ENCODE measurements at places on chromosomes 11 and 22.

- DNase-seq: no peak
Observed at GRCh38 chr11:75516886-75517285, 8.9 kb downstream of the GDPD5 start.

- DNase-seq: no peak
Observed at GRCh38 chr22:45893516-45893915, 83.4 kb downstream of the WNT7B start.

- no peak for DNase-seq
Observed at GRCh38 chr22:49108636-49109315, 718.9 kb downstream of the BRD1 start.

DNA sequence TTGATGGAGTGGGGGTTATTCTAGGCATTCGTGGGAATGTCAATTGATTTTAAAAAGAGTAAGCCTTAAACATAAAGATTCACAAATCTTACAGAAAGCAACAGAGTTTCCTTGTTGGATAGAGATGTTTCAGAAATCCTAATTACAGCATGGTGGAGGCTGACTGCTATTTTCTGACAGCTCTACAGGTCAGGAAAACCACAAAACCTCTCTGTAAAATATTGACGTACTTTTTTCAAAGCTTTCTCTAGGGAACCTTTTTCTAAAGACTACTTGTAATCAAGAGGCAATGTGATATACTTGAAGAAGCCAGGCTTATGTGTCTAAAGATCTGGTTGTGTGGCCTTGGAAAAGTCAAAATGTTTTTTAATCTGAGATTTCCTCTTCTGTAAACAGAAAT, 9.1 kb upstream of the OR8B8 start:
- no peak for DNase-seq

- DNase-seq: no peak
Observed at GRCh38 chr22:19463491-19464469, 15.2 kb downstream of the UFD1 start.

DNA sequence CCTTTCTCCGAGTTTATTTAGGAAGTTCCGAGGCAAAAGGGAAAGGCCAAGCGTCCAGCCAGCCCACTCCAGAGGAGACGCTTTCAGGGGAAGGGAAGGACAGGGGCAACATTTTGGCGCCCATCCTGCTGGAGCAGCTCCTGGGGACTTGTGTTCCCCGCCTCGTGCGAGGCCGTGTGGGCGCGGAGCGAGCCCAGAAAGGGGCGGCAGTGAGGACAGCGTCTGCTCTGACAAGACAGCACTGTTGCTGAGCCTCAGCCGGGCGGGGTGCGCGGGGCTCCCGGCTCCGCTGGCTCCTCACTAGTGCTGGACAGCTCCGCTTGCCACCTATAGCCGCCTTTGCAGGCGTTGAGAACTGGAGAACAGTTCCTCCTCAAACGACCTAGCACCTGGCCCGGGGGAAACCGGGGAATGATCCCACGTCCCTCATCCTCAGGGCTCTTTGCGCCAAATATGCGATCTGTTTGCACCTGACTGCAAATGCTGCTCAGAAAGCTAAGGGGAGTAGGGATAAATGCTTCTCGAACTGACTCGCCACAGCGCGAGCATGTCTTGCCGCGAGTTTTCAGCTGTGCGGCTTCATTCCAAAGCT, 722 bp upstream of the GUCY1A2 start:
- peak; percentile 41 for DNase-seq

- DNase-seq: no peak
Observed at GRCh38 chr11:126112547-126112946, 49.9 kb upstream of the CDON start.

DNA sequence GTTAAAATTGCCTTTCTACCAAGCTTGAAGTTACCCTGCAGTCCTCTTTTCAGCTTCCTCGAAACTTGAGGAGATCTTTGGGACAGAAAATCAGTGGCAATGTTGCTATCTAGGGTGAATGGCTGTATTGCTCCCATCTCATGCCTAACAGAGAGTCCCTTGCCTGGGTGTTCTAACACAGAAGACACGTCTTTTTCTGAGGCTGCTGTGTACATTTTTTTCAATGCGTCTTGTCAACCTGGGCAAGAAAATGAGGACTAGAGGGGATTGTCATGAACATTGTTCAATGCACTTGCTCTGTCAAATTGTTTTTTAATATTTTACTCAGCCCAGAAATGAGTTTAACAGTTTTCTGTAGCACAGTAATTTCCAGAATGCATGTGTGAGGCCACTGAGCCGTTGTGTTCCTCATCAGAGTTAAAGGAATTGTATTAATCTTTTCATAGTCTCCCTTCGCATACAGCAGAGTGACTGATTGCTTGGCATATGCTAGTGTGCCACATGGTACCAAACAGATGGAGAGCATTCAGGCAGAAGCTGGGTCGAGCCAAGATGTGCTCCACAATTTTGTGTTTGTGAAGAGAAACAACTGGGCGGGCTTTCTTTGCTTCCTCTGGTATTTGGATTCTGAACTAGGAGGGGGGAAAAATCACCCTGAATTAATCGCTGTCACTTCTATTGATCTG, 86.0 kb downstream of the CASP12 start:
- no peak for DNase-seq

GRCh38 chr11:32032478-32032877, 58.4 kb upstream of the RCN1 start:
- DNase-seq: no peak

GRCh38 chr11:65606876-65607613, 7.0 kb downstream of the MAP3K11 start:
- no peak for DNase-seq

- DNase-seq: no peak
Observed at GRCh38 chr11:14612694-14613093, 30.9 kb upstream of the PDE3B start.

DNA sequence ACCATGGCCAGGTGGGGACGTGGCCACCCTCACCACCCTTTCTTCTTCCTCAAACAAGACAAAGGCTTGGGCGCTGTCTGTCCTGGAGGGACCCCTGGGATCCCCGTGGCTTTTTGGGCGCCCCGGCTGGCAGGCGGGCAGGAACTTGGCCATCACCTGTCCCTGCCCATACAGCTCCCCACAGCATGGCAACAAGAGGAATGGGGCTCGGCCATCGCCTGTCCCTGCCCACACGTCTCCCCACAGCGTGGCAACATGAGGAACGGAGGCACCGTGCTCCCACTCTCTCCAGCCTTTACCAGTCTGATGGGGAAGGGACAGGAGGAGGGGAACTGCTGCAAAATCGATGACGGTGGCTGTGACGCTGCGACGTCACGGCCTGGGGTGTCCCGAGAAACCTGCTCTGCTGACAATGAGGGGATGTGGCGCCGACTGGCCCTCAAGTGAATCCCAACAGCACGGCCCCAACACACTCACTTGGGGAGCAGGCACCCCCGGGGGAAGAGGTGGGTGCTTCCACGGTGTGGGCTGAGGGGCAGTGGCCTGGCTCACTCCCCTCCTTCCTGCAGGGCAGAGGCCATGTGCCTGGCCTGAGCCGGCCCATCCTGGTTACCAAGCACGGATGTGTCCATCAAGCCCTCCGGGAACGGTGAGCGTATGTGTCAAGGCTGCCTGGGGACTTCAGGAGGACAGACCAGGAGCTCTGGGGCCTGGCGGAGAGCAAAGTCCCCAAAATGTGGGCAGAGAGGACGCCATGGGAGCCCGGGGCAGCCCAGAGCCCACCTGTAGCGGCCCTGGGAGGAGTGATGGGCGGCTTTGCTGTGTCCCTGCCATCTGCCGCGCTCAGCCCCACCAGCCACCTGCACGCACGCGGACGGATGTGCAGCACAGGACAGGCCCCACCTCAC, 30.4 kb downstream of the TOLLIP start:
- DNase-seq: no peak

DNA sequence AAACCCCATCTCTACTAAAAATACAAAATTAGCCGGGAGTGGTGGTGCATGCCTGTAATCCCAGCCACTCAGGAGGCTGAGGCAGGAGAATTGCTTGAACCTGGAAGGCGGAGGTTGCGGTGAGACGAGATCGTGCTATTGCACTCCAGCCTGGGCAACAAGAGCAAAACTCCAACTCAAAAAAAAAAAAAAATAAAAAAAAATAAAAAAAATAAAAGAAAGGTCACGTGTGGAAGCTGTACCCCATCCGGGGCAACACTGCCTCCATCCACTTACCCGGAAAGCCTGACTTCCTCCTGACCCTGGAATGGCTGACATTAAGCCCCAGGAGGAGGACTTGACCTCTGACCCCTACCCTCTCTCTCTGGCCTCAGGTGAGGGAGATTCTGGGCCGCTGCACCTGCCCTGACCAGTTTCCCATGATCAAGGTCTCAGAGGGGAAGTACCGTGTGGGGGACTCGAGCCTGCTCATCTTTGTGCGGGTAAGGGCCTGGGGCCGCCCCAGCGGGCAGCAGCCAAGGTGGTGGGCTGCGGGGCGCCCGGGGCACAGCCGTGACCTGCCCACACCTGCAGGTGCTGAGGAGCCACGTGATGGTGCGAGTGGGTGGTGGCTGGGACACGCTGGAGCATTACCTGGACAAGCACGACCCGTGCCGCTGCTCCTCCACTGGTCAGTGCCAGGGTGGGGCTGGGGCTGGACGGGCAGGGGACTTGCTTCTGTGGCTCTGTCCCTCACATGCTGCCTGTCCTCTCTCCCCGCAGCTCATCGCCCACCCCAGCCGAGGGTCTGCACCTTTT, 3.8 kb downstream of the GAS2L1 start:
- no peak for DNase-seq

DNA sequence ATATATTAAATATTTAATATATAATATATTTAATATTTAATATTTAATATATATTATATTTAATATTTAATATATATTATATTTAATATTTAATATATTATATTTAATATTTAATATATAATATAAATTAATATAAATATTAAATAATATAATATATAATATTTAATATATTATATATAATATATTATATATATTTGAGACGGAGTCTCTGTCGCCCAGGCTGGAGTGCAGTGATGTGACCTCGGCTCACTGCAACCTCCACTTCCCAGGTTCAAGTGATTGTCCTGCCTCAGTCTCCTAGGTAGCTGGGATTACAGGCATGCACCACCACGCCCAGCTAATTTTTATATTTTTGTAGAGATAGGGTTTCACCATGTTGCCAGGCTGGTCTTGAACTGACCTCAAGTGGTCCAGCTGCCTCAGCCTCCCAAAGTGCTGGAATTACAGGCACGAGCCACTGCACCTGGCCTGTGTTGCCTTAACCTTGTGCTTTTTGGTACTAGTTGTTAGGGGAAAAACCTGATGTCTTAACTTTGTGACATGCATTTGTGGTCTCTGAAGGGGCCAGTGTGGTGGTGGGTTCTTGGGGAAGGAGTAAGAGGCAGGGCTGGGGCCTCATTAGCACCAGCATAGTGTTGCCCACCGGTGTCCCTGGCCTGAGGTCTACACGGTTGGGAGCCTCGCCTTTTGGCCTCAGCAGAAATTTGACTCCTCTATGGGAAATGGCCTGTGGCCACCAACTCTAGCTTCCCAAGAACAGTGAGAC, 16.6 kb downstream of the SEC14L3 start:
- no peak for DNase-seq

GRCh38 chr11:3134651-3135480, 30.2 kb downstream of the OSBPL5 start:
- DNase-seq: no peak

GRCh38 chr22:43848366-43849171, 13.7 kb downstream of the SULT4A1 start:
- no peak for DNase-seq

GRCh38 chr11:67304511-67305113, 1.3 kb downstream of the SSH3 start:
- no peak for DNase-seq

DNA sequence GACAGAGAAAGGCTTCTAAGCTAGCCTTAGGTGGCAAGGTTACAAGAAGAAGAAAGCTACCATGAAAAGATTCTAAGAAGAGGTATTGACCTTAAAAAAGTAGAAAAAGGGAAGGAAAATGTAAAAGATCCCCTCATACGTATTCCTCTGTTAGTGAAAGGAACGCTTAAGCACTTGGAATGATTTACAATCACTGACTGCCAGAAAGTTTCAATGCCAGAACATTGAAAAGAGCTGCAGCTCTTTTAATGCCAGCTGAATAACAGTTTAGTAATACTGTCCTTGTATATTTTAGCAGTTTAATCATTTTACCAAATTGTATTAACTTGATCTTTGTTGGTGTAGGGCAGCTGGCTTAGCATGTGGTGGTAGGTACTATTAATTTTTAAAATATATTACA, 650.7 kb downstream of the FAM181B start:
- DNase-seq: no peak

- DNase-seq: no peak
Observed at GRCh38 chr11:69217276-69218105, 61.8 kb downstream of the SMIM38 start.

GRCh38 chr11:128806506-128807261, 60.4 kb downstream of the KCNJ1 start:
- no peak for DNase-seq

DNA sequence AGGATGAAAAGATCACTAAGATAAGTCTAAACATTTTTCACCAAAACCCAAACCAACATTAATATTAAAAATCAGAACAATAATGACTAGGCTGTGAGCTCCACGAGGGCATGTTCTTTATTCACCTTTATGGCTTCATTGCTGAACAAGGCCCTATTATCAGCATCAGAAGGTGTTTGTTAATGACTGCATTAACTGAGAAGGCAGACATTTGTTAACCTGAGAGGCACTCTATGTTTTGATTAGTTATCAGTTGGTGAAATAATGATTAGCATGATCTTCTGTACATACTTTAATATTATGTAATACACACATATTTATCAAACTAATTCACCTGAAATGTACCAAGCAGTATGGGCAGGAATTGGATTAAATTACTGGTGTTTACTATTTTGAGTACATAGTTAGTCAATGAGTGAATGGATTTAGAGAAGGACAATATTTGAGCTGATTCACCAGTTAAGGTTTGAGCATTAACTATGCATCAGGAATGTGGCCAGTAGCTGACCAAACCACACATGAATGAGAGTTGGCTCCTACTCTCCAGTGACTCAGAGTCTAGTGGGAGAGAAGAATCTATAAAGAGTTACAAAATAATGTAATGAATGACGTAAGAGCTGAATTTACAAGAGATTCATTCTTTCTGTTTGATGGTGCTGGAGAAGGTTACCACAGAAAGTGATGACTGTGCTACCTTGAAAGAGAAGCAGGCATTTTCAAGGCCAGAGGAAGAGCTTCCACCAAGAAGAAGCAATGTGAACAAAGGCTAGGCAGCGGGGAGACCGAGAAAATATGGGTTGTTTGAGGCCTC, 6.7 kb downstream of the IL18 start:
- DNase-seq: peak; percentile 97

DNA sequence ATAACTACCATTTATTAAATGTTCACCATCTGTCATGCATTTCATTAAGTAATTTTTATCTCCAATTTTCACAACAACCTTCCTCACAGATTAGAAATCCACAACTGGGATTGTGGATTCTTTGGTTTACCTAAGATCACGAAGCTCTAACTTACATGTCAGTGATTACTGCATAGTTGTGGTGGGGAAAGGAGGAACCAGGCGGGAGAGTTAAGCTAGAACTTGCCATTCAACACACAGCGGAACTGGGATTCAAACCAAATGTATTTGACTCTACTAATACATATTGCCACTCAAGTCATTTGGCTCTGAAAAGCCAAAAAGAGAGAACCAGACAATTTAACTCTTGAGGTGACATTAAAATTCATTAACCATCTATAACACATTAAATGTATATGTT, 10.4 kb upstream of the LAYN start:
- no peak for DNase-seq

GRCh38 chr11:131324921-131325570, 45.4 kb upstream of the NTM start:
- no peak for DNase-seq

GRCh38 chr11:62976109-62976508, 8.7 kb downstream of the SLC22A6 start:
- DNase-seq: no peak

- DNase-seq: peak; percentile 16
Observed at GRCh38 chr11:126716456-126717083, 284.0 kb downstream of the KIRREL3 start.

- no peak for DNase-seq
Observed at GRCh38 chr11:67409261-67409666, 5.4 kb downstream of the TBC1D10C start.

Measured in A172 (cell line).